AG10803 (cell line): ENCODE measurements at places on chromosomes 1 and 21.

DNA sequence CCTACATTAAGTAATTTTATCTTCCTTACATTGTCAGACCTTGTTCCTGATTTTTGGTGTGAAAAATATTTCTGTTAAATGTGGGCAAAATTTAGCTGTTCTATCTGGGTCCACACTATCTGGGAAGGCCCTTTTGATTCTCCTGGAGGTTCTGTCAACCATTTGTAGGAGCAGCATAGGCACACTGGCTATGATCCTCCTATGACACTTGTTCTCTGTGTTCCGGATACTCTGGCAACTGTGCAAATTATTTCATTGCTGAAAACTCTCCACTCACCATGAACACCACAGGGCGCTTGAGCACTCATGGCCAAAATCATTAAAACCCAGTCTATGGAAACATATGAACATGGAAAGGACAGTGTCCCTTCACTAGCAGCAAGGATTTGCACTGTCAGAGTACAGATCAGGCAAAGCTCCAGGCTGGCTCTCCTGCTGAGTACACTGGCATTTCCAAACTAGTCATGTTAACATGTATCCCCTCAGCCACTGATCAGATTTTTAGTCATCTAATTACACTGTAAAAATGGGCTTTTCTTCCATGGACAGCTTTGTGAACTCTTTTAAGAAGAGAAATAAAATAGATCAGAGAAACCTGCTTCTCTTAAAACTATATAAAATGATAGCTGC lies 43.9 kb upstream of the SGIP1 start:
- peak; percentile 37 for DNase-seq

DNA sequence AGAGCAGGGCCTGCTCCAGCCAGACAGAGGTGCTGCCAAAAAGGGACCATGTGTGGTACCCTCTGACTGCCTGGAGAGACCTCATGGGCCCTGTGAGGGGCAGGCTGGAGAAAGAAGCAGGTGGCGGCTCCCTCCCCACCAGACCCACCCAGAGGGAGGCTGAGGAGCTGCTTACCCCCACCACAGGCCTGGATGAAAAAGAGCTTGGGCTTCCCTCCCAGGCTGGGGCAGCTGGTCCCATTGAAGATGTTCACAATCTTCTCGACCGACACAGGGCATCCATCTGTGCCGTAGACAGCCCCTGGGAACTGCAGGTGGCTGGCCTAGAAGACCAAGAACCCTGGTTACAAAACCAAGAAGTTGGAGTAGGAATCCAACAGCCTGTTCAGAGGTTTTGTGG lies 19.6 kb downstream of the CASP9 start:
- DNase-seq: no peak

GRCh38 chr1:89822109-89822962 lies 1.5 kb downstream of the LRRC8D start:
- DNase-seq: no peak

DNA sequence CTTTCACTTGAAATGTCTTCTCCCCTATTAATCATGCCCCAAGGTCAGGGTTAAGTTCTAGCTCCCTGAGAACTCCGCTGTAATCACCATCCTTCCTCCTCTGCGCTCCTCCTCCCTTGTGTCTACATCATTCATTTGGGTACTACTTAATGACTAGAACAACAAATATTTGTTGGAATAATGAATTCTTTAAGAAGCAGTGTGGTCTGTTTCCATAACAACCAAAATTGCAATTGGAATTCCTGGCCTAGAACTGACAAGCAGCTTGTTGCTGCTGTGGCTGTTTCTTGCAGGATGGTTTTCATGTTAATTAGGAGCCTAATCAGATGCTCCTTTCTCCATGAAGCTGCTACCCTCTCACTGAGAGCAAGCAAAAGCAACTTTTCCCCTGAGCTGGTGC lies 192.5 kb downstream of the ZZZ3 start:
- DNase-seq: peak; percentile 88

GRCh38 chr1:159935719-159936272 lies 9.6 kb downstream of the IGSF9 start:
- DNase-seq: no peak

DNA sequence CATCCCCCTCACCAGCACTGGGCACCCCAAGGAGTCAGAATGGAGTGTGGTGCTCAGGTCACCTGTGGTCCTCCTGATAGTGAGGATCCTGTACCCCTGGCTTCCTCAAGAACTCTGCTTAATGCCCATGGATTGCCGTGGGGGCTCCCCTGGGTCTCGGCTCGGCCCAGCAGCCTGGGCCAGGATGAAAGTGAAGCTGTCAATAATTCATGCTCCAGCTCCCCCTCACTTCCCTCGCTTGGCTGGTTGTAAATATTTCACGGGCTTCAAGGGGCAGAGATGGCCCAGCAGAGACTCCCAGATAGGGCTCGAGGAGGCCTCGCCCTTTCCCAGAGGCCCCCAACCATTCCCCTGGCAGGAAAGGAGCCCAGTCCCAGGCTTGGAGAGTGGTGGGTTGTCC lies 42.6 kb upstream of the KCNA10 start:
- DNase-seq: no peak

DNA sequence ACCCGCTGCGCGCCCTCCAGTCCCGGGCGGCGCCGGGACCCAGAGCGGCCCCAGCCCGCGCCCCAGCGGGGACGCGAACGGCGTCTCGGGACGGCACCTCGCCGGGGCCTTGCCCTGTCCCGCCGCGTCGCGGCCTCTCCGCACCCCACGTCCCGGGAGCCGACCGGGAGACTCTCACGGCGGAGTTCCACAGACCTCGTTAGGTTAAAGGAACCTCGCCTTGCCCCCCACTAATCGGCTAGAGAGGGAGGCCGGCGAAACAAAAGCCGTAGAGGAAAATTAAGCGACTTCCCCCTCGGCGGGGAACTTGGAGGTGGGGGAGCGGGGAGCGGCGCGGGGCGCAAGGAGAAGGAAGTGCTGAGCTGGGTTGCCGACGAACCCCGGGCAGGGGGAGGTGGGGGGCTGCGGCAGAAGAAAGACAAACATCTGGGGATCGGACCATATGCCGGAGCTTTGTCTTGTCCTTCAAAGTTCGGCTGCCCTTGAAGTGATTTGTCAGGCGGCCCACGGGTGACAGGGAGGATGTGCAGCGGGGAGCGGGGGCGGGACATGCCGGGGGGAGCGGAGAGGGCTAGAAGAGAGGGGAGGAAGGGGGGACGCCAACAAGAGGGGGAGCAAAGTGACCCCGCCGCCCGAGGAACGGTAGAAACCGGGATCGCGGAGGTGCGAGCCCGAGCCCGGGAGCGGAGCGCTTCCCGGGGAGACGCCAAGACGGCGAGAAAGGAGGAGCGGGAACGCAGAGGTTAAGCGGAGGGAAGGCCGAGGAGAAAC lies 120.0 kb upstream of the RRP15 start:
- DNase-seq: no peak

DNA sequence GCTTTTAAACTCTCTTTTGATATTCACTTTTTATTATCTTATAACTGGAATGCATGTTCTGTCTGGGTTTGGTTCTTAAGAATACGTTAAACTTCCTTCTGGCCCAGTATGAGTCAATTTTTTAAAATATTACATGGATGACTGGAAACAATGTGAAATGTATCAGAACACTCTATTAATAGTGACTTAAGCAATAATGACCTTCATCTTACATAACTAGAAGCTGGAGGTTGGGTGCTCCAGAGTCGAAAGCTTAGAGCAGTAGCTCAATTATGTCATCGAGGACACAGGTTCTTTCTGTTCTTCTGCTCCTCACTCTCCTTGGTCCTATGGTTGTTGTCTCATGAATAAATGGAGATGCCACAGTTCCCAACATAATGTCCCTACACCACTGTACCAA lies 91.6 kb upstream of the FOXD3 start:
- DNase-seq: no peak

- DNase-seq: no peak
Observed at GRCh38 chr1:116814926-116815723, 60.9 kb downstream of the CD2 start.

GRCh38 chr1:198612471-198613260 lies 26.2 kb upstream of the PTPRC start:
- no peak for DNase-seq

DNA sequence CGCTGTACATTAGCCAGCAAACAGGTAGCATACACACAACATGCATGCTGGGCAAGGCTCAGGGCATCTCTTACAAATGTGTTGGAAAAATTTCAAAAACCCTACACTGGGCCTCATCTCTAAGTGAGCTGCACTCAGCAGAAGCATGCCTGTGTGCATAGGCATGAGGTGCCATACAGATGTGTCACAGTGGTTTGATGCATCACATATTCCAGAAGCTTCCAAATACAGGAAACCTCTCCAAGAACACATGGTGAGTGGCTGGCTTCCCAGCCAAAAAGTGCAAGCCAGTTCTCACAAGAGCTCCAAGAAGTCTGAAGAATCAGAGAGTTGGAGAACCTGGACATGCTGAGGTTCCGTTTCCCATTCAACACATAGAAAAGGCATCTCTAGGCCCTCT lies 58.3 kb downstream of the CD46 start:
- DNase-seq: peak; percentile 97

DNA sequence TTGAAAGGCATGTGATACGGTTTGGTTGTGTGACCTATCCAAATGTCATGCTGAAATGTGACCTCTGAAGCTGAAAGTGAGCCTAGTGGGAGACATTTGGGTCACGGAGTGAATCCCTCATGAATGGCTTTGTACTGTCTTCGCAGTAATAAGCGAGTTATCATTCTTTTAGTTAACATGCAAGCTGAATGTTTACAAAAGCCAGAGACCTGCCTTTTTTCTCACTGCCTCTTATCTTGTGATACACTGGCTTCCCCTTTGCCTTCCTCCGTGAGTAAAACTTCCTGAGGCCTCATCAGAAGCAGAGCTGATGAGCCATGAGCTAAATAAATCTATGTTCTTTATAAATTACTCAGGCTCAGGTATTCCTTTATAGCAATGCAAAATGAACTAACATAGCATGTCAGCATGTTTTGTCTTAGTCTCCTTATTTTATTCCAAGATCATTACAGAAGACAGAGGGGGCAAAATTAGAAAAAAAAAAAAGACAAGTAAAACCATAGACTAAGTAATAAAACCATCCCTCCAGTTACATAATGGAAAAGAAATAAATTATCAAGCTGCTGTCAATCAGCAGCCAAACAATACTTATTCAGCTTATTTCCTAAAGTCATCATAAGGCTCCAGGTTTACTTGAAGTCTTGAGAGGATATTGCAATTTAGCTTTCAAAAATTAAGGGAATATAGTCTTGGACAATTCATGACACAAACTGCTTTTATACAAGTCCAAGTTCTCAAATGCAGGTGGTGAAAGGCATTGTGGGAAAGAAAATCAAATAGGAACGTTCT lies 12.1 kb downstream of the RGS18 start:
- DNase-seq: no peak

- DNase-seq: no peak
Observed at GRCh38 chr1:23263380-23263887, 46.1 kb upstream of the HTR1D start.

GRCh38 chr1:184160236-184160635 lies 108.7 kb downstream of the TSEN15 start:
- DNase-seq: peak; percentile 69

DNA sequence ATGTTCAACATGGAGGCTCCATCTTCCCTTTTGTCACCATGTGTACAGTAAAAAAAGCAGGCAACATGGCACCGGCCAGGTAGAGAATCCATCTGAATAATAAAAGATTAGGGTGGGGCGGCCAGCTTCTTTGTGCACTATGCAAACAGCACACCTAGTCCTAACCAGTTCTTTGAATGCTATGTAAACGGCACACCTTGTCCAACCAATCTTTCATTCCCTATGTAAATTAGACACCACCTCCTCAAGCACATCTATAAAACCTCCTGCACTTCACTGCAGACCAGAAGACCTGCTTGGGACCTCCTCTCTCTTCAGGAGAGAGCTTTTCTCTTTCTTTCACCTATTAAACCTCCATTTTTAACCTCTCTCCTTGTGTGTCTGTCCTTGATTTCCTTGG lies 28.2 kb downstream of the TFB2M start:
- DNase-seq: no peak
